ENCODE measurements at places on chromosomes 4 and X. TPM values are rescaled to one million over a fixed set of nuclear protein-coding genes. Genes with fewer than 3 reads are reported as not detected.

The RPA4 gene
- total RNA-seq = 0.14 TPM

The DGKK gene
- total RNA-seq = not detected

The CSN1S1 gene
- total RNA-seq = not detected

The BMX gene
- total RNA-seq = not detected

The SLC25A43 gene
- 31.8 TPM for total RNA-seq

The GABRG1 gene
- not detected for total RNA-seq

The MAOB gene
- 0.25 TPM for total RNA-seq

The PHEX gene
- 0.33 TPM for total RNA-seq

The SMARCA5 gene
- total RNA-seq = 19.6 TPM

The FAM184B gene
- total RNA-seq = 0.01 TPM

The ATP1B4 gene
- total RNA-seq = 0.02 TPM

The NSUN7 gene
- total RNA-seq = 0.39 TPM

The CFP gene
- 0.95 TPM for total RNA-seq

The SLC25A5 gene
- total RNA-seq = 745 TPM
